ENCODE measurements at places on chromosomes 11 and 22.
A peak's percentile ranks its signal among the peaks of the same experiment; 100 is the strongest.

DNA sequence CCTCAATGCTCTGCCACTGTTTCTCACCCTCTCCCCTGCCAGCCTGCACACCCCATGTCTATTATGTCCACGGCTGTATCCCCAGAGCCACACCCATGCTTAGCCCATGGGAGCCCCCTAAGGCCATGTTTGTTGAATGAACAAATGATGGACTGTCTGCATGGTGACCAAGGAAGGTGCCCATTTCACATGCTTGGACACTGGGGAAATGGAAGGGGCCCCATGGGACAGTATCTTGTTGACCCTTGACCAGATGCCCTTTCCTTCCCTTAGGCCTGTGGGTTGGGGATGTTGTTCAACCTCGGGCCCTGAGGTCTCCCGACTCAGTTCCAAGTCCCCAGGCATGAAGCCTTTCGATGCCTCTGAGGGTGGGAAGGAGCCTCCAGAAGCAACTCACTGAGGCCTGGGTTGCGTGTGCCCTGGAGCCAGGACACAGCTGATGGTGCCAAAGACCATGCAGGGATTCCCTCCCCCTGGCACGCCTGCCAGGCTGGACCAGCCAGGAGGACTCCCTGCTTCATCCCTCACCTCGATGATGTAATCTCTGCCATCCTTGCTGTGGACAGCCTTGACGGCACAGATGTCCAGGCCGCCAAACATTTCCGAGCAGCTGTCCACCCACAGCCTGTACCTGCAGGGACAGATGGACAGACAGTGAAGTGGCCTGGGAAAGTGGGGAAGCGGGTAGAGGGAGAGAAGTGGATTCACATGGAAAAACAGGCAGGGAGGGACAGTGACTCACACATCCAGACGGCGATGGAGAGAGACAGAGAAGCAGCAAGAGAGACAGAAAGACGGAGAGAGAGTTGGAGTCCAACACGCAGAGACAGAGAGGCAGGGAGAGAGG is 58.9 kb downstream of the FBXO7 start:
- DNase-seq: no peak

DNA sequence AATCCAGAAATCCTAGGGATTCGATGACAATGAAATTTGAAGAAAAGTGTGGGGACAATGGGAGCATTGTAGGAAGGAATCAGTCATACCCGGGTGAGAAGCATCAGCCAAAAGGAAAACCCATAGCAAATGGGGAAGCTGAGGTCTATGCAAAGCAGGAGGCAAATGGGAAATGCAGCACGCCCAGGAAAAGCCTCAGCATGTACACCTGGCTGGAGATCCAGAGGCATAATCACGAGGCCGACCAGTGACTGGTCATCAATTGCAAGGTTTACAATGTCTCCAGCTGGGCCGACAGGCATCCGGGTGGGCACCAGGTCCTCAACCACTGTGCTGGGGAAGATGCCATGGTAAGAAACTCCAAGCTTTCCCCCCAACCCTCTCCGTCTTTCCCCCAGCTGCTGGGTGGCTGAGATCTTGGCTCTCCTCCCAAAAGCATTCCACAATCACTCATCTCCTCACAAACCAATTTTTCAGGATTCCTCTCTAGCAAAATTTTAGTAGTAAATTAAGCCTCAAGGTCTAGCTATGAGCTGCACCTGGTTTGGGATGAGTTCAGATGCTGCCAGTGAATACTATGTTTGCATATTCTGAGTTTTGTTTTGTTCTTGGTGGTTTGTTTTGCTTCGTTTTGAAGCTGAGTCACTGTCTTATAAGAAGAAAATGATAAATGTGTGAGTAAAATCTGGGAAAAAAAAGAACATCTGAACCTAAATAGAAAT is 98.0 kb upstream of the OR5AK2 start:
- no peak for DNase-seq

DNA sequence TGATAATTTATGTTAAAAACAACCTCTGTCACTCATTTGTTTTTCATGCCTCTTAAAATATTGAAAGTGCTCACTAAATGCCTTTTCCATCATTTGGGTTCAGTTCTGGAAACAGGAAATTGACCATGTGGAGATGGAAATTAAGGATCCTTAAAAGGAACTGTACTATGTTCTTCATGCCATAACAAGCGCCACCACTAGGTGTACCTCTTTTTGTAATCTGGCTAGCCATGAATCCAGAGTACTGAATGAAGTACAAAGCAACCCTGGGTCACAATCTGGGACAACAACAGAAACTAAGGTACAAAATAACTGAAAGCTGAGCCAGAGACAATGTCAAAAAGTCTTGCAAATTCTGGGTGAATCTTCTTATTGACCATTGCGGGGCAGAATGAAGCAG is 559.1 kb downstream of the FAM181B start:
- no peak for DNase-seq

GRCh38 chr11:19083166-19083565 is 22.6 kb upstream of the MRGPRX2 start:
- no peak for DNase-seq

DNA sequence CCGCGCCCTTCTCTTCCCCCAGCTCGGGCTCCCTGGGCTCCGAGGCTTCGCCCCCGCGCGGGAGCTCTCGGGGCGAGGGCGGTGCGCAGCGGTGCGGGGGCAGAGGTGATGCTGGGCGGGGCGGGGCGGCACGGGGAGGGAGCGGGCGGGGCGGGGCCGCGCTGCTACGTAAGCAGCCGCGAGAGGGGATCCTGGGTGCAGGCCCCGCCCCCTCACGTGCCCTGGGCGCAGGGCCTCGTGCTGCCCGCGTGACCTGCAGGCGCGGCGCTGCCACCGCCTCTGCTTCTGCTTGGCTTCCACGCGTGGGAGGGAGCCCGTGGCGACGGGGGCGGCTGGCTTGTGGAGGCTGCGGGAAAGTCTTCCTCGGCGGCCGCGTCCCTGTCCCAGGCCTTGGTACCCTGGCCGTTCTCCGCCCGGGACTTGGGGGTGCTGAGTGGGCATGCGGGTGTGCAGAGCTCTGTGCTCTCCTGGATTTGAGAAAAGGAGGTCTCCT is 132.6 kb upstream of the HSD17B12 start:
- peak; percentile 4 for DNase-seq

GRCh38 chr22:30245985-30246813 is at the start of gene LIF:
Gene LIF (minus strand): TSS chr22:30246759. CDS start chr22:30246695, 64 bp downstream.
- peak; percentile 54 for DNase-seq

DNA sequence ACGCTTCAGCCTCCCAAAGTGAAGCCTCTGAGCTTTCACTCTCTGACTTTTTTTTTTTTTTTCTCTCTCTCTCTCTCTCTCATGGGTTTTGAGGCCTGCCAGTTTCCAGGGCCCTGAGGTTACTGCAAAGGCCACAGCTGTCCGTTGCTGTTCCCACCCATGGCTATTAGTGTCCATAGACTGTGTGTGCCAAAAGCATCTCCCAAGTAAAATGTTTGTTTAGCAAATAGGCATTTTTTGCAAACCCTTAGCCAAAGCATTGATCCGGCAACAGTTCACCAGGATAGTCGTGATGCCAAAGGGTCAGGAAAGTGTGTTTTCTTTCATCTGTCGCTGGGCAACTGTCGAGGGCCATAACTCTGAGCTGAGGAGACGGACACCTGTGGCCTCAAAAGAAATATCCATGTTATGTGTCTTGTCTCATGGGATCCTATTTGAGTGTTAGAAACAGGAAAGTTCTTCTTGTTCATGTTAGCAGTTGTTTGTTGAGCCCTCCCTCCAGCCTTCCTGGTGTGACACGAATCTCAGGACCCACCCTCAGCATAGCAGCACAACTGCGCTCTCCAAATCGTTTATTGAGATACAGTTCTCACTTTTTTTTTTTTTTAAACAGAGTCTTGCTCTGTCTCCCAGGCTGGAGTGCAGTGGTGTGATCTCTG is 18.4 kb downstream of the FADS2 start:
- no peak for DNase-seq

DNA sequence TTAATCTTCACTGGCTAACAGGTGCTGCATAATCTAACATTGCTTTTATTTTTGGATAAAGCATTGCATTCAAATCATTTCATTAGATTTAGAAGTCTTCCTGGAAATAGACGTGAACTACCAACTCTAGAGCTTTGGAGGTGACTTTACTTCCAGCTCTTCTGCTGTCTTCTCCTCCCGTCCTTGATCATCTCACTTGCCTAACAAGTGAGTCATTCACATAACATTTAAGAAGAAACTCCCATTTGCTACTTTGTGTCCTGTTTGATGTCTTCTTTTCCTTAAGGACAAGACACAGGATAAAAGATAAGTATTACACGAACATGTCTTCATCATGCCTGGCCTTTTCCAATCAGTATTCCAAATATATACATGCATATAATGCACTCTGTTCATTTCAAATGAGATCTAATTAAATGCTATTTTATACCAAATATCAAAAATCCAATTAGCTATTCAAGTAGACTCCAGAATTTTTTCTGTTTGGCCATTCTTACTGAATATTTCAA is 88.3 kb downstream of the BDNF start:
- no peak for DNase-seq

Data from stimulated activated CD4-positive, alpha-beta T cell treated with anti-CD3 and anti-CD28 coated beads, Interleukin-12 subunit alpha, Interleukin-12 subunit beta, amount 100 ng/mL, for 4 hours (primary cell).